ENCODE measurements at places on chromosomes 12 and 14.

- DNase-seq: no peak
Observed at GRCh38 chr14:49594347-49595091, 4.2 kb upstream of the LRR1 start.

GRCh38 chr12:82407481-82407880 is 49.2 kb downstream of the METTL25 start:
- DNase-seq: no peak

GRCh38 chr14:76706811-76707210 is 54.5 kb upstream of the VASH1 start:
- DNase-seq: no peak

DNA sequence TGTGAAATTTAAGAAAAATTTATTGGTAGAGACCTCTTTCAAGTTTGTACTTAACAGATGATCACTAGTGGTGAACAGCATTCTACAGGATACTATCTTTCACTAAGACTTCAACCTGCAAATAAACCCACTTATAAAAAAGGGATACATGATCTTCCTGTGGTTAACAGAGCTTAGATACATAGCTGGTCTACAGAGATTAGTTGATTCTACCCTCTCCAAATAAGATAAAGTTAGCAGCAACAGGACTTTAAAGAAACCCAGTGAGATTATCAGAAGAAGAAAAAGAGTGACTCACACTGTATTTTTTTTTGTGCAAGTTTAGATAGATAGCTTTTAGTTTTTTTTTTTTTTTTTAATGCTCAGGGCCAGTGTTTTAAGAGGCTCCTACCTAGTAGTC is 34.5 kb downstream of the USP44 start:
- no peak for DNase-seq

- DNase-seq: no peak
Observed at GRCh38 chr14:76129851-76130576, 21.7 kb upstream of the GPATCH2L start.

DNA sequence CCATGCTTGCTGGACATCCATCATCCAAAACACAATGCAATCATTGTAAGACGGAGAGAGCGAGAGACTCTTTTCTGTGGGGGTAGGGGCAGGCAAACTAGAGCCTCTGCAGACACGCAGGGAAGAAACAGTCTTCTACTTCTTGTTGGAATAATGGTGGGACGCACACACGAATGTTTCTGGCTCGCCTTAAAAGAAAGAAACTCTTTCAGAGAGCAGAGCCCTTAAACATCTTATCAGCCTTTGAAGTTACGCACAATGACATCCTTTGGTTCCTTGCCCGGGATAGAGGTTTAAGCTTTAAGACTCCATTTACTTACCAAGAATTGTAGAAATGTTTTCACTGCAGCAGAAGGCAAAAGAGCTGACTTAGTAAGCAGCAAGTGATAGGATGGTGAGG is 133.8 kb upstream of the FOXN3 start:
- no peak for DNase-seq

Data from stimulated activated CD4-positive, alpha-beta T cell treated with anti-CD3 and anti-CD28 coated beads, Interleukin-4, amount 100 ng/mL, for 1 hour (primary cell).